ENCODE measurements at places on chromosomes 6 and 20.

GRCh38 chr20:36644032-36644705 is 1.8 kb downstream of the SLA2 start:
- DNase-seq = no peak

DNA sequence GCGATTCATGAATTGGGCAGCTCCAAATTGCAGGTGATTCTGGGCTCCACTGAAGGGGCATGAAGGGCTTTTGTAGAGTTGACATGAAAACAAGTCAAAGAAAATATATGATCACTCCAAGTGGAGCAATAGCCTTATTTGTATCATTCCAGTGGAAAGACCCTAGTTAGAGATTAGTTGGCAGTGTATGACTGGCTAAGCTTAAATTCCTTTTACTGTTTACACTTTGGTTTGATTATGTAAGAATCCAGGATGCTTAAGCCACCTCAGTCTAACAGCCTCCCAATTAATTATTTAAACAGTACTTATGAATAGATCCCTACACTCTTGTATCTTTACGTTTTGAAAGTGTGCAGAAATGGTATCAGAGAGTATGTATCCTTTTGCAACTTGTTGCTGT is 712.4 kb downstream of the KIF16B start:
- DNase-seq = no peak

GRCh38 chr6:141607956-141608355 is 524.8 kb upstream of the GJE1 start:
- no peak for DNase-seq

DNA sequence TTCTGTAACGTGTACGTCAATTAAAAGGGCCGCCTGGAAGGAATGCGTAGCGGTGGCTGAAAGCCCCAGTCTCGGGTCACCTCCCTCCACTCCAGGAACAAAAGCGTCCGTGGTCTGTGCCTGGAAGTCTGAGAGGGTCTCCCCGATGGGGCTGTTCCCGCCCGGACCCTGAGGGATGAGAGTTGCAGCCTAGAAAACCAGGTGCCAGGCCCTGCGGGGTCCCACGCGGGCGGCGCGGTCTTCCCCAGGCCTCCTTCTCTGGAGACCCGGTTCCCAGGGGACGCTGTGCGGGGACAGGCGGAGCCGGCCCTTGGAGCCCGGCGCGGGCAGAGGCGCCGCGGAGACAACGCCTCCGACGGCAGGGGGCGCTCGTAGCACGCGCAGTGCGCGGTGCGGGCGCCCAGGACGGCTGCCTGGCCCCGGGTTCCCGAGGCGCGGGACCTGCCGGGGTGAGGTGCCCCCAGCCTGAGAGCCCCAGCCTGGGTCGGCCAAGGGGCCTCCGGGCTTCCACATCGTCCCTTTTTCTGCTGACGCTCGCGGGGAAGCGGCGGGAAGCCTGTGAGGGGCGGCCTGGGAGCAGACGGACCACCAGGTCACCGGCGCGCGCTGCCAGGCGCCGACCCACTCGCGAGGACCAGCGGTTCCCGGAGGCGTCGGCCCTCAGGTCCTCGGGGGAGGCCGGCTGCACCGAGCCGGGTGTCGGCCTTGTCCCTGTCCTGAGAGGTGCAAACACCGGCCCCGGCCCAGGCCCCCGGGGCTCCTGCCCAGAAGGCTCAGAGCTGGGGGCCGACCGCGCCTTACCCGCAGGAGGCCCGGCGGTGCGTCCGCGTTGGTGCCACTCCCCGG is 5.3 kb upstream of the FOXC1 start:
- DNase-seq = peak; percentile 90

- no peak for DNase-seq
These were observed 12.0 kb downstream of the RNF114 start for GRCh38 chr20:49948178-49948577.

GRCh38 chr20:10965936-10966470 is 292.2 kb upstream of the JAG1 start:
- DNase-seq = no peak

- DNase-seq = peak; percentile 70
These were observed 90.4 kb downstream of the CARMIL1 start for GRCh38 chr6:25369433-25370177.

GRCh38 chr20:25418776-25419175 is 11.3 kb downstream of the GINS1 start:
- DNase-seq = no peak

DNA sequence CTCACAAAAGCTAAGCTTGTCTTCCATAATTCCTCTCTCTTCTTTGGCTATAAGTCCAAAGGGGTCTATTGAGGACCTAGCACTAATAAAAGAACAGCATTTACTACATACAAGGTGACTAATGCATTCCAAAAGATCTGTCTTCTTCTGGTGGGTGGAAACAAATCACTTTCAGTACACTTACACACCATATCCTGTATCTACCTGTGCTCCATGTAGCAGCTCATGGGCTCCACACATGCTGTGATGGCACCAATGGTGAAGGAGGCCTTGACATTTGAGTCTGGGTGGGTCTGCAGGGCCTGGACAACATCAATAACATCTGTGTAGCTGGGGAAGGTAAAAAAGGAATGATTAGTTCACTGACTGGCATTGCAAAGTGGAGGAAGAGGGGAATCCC is 42.4 kb upstream of the SLC4A11 start:
- DNase-seq = no peak

GRCh38 chr6:6713657-6714056 is 125.1 kb downstream of the LY86 start:
- DNase-seq = no peak

- peak; percentile 50 for DNase-seq
These were observed 8.6 kb downstream of the AARS2 start for GRCh38 chr6:44304282-44305199.

DNA sequence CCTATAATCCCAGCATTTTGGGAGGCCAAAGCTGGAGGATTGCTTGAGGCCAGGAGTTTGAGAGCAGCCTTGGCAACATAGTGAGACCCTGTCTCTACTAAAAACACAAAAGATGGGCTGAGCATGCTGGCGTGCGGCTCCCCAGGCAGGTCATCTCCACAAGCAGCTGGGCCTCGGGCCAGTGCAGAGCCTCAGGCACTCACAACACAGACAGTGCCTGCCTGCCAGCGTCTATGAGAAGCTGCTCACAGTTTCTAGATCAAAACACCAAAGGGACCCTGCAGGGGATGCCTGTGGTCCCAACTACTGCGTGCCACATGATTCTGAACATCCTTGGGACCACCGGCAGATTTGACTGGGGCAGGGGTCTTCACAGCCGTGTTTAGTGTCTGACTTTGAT is 59.4 kb downstream of the GINS1 start:
- DNase-seq = no peak

GRCh38 chr20:37526839-37527637 is 638 bp downstream of the BLCAP start:
- no peak for DNase-seq

GRCh38 chr6:19450651-19451050 is 386.5 kb upstream of the ID4 start:
- DNase-seq = no peak

DNA sequence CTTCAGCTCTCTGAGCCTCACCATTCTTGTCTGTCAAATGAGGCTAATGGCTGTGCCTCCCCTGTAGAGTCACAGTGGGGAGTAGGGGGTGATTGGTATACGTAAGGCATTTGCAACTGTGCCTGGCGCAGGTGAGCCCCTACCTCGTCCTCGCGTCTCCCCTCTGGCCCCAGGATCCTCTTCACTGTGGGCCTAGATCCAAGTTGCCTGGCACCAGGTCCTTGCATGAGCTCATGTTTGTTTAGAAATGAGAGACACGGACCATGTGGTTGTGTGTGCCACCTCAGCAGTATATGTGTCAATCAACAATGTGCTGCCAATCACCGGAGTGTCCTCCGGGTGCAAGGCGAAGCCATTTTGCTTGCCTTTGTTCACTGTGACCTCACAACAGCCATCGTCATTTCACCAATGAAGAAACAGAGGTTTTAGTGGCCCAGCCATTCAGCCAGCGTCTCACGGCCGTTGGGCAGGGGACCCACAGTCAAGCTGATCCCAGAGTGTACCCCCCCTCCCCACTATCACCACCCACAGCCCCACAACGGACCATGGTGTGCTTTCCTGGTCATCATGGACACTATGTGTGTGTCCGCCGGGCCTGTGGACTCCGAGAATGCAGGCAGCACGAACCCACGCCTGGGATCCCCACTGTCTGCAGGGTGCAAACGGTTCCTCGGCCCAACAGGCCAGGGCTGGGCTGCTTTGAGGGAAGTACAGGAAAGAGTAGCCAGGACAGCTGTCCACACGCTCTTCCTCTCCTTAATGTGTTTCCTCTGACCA is 35.9 kb upstream of the STX16 start:
- no peak for DNase-seq

- DNase-seq = no peak
These were observed 128.4 kb upstream of the SGK1 start for GRCh38 chr6:134446218-134446848.

GRCh38 chr20:20711413-20711812 is 1.0 kb downstream of the RALGAPA2 start:
- DNase-seq = peak; percentile 18

DNA sequence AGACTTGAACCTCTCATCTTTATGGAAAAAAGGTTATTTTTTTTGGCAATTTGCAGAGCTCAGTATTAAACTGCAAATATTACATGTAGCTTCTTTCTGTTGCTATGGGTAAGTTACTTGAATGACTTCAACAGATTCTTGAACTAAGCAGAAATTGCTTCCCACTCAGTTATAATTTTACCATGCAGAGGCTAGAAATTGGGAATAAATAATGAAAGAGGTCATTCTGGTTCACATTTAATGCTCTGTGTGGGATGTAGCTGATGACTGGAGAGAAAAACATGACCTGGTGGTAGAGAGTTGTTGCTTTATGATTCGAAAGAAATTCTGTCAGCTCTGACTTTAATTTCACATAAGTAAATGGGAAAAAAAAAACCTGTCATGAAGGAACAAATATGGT is 16.8 kb upstream of the ADGB start:
- no peak for DNase-seq

GRCh38 chr6:36659271-36659670 is 19.2 kb upstream of the CDKN1A start:
- DNase-seq = no peak

- peak; percentile 67 for DNase-seq
These were observed 523 bp downstream of the CDS2 start for GRCh38 chr20:5127204-5127858.

DNA sequence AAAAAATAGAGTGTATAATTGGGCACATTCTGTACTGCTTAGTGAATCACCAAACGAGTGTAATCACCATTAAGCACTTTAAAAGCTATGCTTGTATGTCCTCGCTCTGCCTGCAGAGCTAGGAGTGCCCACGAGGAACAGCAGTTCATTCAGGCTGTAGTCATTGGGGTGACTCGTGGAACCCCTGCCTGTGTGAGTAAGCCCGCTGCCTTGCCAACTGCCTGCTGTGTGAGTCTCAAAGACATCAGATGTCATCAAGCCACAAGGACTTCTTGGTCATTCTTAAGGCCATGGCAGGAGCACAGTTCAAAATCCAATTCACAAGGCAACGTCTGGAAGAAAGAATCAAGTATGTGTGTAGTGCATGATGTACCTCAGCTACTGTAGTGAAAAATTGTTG is 60.4 kb downstream of the FOXO3 start:
- no peak for DNase-seq

GRCh38 chr6:130843575-130844320 is 16.5 kb downstream of the SMLR1 start:
- peak; percentile 17 for DNase-seq

GRCh38 chr6:34249469-34250261 is 859 bp upstream of the SMIM29 start:
- no peak for DNase-seq

DNA sequence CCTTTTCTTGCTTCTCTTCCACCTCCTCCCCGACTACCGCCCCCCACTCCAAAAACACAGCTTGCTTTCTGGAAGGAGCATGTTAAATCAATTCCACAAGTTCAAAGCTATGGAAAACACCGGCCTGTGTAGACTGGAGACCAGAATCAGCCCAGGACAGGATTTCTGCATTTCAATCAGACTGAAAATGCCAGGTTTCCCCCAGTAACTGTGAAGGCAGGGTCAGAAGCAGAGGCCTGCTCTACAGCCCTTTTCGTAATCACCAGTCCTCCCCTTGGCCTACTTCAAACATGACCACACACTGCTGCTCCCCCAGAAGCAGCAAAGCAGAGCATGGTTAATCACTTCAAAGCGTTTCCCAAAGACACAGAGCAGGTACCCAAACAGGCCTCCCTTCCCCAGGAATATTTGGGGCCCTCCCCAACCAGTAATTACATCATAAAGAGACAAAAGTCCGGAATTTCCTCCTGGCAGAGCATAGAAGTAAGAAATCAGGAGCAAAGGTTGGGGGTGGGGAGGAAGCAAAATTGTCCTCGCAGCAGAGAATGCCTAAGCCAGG is 38.4 kb downstream of the ZMYND8 start:
- DNase-seq = no peak

- DNase-seq = no peak
These were observed 68.3 kb downstream of the MMS22L start for GRCh38 chr6:97214671-97215070.

DNA sequence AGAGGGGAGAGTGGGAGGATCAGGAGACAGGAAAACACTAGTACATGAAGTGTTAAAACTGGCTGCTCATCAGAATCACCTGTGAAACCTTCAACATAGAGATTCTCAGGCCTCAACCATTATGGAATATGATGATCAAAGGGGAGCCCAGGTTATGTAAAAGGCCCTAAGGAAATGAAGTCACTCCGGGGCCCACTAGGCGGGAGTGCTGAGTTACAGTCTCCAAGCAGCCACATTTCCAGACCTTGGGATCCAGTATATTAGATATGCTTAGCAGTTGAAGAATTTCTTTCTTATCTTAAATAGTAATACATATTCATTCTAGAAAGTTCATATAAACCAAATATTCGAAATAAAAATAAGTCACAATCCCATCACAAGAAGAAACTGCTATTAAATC is 476.3 kb downstream of the PRKN start:
- DNase-seq = no peak

DNA sequence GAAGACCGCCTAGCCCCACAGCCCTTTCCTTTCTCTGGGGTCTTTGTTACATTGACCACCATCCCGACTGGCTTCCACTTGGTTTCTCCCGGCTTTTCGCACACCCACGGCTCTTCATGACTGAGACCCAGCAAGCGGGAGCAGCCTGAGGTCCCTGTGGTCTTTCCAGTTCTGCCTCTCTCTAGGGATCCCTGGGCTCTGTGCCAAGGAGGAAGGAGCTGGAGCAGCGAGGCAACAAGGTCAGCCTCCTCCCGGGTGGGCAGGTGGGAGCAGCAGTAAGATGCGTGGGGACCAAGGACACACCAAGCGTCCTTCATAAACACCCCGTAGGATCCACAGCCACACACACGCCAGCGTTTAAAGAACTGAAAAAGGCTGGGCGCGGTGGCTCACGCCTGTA is 29.6 kb upstream of the MRGBP start:
- DNase-seq = no peak

GRCh38 chr6:10801224-10801848 is 37.0 kb downstream of the MAK start:
- DNase-seq = peak; percentile 78

DNA sequence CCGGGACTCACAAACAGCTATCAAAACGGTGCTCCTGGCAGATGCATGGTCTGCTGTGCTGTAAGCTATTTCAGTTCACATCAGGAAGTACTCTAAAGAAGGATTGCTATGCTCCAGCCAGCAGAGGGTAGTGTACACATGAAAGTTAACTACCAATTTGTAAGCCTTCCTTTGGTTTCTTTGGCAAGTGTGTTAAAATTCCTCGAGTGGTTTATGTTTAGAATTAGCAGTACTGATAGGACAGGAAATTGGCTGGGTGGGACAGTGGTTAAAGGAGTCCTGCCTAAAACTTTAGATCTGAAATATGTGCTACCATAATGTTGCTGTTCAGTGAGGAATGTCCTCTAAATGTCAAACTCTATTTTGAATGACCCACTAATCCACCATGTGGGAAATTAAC is 47.4 kb downstream of the TRMT11 start:
- peak; percentile 6 for DNase-seq

GRCh38 chr20:50506270-50506579 is 4.0 kb upstream of the PTPN1 start:
- no peak for DNase-seq
